ENCODE measurements at places on chromosomes 5 and 9.

GRCh38 chr5:115553082-115553481 lies 8.5 kb upstream of the FEM1C start:
- DNase-seq: no peak

GRCh38 chr5:57626703-57627102 lies 144.1 kb upstream of the ACTBL2 start:
- no peak for DNase-seq

DNA sequence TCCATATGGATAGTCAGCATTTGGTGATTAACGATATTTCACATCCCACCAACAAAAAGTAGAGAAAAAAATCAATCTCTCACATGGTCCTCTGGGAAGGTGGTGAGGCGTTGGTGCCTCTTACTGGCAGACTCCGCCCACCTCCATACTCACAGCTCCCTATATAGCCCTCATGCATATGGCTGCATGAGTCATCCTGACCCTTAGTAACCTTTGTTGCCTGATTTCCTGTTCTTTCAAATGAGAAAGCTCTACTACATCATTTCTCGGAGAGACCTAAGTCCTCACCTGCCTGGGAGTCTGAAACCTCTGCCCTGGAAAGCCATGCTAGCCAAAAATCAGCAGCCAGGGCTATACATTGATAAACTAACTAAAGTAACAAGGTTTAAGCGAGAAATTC lies 33.3 kb upstream of the ABCA1 start:
- DNase-seq: peak; percentile 15

GRCh38 chr5:132777209-132778069 lies at the start of gene SEPTIN8:
TSS of gene SEPTIN8 (minus strand) at chr5:132777239. CDS start at chr5:132777137, 102 bp downstream.
- peak; percentile 34 for DNase-seq

DNA sequence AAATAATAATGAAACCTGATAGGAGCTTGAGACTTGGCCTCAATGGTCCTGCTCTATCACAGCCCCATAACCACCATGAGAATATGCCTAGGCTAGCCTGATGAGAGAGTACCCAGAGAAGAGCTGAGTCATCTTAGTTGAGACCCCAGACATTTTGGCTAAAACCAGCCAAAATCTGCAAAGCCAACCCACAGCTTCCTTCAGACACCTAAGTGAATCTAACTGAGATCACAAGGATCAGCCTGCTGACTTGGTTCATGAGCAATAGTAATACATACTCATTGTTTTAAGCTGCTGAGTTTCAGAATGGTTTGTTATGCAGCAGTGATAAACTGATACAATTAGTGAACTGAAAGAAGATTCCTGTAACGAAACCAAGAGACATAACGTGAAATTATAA lies 473.7 kb upstream of the PTGER4 start:
- no peak for DNase-seq

DNA sequence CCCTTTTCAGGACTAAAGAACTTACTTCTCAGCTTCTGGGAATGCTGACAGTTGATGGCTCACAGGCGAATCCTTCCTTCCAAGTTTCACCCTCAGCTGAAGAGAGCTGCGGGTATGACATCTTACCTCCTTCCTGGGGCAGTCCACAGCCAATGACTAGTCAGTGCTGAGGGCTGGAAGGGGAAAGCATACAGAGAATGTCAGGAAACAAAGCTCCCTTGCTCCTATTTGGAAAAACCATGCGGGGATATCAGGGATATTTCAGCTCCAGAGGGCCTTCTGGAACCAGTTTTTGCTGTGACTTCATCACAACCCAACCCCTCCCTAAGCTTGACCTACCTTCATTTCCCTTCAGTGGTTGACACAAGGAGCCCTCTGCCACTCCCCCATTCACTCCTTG lies 15.7 kb downstream of the FTMT start:
- no peak for DNase-seq

DNA sequence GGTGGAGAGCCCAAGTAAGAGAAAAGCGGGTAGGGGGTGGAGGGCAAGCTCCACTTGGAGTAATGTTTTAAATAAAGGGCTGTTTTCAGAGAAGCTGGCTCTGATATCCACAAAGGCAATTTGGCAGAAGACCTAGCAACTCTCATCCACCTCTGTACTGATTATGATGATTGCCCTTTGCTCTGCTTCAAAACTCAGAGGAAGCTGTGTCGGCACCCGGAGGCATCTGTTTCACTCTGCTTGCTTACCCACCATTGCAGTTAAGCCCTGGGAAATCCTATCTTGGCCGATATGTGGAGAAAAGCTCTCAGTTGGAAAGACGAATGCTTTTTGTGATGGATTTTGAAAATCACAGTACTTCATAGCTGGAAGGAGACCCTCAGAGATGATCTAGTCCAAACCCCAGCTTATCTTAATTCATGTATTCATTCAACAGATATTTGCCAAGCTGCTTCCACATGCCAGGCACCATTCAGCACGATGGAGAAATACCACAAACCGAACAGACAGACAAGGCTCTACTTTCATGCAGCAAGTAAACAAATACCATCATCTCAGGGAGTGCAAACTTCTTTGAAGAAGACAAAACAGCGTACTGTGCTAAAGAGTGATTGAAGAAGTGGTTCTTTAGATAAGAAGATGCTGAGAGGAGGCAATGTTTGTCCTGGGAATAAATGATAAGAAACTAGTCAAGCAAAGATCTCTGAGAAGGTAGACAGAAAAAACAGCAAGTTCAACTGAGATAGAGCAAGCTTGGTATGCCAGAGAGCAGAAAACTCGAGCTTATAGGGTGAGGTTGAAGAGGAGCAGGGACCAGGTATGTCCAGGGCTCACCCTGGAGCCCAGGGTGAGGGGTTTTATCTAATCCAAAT lies 140.4 kb upstream of the SPDL1 start:
- no peak for DNase-seq

GRCh38 chr5:9380109-9380508 lies 165.8 kb downstream of the SEMA5A start:
- no peak for DNase-seq

DNA sequence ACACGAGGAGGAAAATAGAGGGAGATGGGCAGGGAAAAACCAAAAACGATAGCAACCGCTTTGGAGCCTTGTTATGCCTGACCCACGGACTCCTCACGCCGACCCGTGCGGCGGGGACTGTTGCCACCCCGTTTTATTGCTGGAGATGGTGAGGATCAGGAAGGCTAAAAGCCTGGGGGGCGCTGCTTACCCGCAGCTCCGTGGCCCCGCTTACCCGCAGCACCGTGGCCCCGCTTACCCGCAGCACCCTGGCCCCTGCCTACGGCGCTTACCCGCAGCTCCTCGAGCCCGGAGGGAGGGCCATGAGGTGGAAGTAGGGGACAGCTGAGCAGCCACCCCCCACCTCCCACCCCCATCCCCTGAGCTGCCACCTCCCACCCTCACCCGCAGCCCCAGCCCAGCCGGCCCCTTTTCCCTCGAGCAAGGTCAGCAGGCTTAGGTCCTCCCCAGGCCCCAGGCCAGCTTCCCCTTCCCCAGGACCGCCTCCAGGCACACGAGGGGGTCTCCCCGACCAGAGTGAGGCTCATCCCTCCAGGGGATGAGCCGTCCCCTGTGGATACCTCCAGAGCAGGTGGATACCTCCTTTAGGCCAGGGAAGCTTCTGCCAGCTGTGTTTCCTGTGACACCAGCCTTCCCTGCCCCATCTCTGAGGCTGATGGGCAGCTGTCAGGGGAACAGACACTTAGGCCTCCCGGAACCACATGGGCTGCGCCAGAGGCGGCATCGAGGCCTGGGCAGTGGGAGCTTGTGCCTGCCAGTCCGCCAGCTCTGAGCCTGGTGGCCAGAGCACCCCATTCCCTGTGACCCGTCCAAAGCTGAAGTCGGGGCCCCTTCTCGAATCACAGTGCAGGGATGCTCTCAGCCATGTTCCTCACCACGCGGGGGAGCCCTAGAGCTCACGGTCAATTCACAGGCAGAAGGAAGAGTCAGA lies 92.3 kb downstream of the LMX1B start:
- peak; percentile 76 for DNase-seq

- DNase-seq: no peak
Measured at GRCh38 chr5:124725040-124725434, 21.4 kb downstream of the ZNF608 start.

GRCh38 chr5:96692441-96692840 lies 30.3 kb downstream of the CAST start:
- DNase-seq: no peak

GRCh38 chr5:59149271-59149670 lies 566.4 kb downstream of the RAB3C start:
- DNase-seq: no peak

GRCh38 chr9:137221506-137222111 lies 431 bp downstream of the RNF208 start:
- DNase-seq: no peak

DNA sequence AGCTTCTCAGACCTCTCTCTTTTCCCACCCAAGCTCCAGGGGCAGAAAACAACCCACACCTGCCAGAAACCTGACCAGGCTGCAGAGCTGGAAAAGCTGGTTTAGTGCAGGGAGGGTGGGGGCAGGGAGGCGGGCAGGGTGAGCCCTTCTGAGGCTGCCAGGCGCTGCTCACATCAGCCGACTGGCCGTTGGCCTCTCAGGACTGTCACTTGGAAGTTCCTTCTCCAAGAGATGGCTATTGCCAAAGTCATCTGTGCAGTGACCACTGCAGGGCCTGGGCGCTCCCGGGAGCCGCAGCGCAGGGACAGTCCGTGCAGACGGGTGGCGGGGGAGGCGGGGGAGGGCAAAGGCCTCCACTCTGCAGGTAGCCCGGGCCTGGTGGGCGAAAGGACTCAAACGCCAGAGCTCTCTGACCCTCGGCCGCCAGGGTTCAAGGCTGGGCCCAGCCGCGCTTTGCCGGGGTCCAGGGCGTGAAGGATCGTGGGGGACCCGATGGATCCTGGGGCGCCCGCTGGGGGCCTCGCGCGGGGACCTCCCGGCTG lies 205.0 kb upstream of the IER5L start:
- no peak for DNase-seq

DNA sequence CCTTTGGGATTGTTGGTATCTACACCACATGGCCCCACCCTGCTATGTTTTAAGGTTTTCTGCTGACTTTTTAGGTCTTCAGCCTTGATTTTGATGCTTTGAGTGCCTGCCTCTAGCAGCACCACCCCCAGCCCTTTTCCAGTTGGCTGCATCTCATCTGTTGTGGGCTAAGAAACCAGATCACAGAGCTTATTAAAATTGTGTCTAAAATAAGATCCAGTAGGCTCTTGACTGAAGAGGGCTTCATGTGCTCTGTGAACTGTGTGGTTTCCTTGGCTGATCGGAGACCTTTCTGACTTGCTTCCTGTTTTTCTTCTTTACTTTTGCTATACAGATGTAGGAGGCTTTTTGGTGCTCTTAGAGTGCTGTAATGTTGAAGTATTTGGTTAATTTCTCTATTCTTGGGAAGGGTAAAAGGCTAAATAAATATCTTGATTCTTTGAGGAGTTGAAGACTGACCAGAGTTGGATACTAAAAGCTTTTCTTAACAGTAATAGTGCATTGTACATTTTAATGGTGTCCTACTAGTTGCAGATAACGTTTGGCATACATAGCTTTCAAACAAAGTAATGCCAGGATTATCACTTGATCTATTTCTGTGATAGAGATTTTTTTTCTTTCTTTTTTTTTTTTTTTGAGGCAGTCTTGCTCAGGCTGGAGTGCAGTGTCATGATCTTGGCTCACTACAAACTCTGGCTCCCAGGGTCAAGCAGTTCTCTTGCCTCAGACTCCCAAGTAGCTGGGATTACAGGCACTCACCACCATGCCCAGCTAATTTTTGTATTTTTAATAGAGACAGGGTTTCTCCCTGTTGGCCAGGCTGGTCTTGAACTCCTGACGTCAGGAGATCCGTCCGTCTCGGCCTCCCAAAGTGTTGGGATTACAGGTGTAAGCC lies 4.5 kb downstream of the UBE2D2 start:
- peak; percentile 17 for DNase-seq

GRCh38 chr5:142346706-142347105 lies 21.9 kb upstream of the SPRY4 start:
- no peak for DNase-seq

DNA sequence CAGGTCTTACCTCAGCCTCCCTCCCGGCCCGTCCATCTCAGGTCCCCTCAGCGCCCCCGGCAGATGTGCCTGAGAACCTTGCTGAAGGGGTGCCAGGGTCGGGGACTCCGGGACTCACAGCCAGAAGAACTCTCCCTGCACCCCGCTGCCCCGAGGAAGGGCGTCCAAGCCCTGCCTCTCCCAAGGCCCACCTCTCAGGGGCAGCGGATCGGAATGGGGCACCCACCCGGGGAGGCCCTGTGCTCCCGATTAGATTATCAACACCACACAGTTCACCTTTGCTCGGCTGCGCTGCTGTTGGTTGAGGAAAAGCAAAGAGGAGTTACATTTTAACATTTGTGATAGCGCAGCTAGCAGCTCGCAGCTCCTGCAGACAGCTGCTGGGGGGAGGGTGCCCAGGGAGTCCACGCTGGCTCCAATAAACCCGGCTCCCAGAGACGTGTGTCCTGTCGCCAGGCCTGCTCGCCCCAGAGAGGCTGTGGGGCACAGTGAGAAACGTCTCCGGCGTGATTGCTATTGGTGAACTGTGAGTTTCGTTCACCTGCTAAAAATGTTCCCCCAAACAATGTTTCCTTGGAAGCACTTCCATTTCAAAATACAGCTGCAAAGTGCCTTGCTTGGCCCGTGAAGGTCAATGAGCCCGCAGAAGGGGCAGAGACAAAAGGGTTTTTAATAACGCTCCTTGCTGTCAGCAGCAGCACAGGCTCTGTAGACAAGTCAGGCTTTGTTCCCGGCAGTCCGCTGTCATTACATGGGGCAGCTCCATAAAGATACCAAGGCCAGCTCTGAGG lies 18.6 kb upstream of the SLC6A19 start:
- no peak for DNase-seq

GRCh38 chr5:172874647-172875504 lies 40.8 kb downstream of the ERGIC1 start:
- DNase-seq: no peak

DNA sequence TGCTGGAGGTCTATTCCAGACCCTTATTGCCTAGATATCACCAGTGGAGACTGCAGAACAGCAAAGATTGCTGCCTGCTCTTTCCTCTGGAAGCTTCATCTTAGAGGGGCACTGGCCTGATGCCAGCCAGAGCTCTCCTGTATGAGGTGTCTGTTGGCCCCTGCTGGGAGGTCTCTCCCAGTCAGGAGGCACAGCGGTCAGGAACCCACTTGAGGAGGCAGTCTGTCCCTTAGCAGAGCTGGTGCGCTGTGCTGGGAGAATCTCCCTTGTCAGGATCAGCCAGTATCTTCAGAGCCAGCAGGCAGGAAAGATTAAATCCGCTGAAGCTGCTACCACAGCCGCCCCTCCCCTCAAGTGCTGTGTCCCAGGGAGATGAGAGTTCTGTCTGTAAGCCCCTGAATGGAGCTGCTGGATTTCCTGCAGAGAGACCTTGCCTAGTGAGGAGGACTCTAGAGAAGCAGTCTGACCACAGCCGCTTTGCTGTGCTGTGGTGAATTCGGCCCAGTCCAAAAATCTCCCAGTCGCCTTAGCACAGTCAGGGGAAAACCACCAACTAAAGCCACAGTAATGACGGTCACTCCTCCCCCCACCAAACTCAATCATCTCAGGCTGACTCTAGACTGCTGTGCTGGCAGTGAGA lies 124.1 kb downstream of the JAKMIP2 start:
- no peak for DNase-seq

DNA sequence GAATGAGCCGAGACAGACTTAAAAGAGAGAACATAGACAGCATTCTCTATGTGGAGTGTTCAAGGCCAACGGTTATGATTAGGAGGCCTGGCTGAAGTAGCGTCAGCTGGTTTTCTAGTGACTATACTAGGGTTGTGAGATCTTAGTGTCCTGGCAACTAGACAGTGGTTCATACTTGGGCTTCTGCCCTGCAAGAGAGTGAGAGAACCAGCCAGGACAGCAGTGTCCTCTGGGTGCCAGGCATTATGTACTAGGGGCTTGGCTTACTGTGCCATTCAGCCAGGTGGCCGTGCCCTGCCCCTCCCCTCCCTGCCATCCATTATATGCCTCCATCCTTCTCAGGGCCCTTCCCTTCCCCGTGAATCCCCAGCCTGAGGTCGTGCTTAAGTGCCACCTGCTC lies 56.8 kb downstream of the TRIO start:
- no peak for DNase-seq

- peak; percentile 34 for DNase-seq
Measured at GRCh38 chr9:35696520-35697215, 6.9 kb upstream of the TPM2 start.

Measured in stimulated activated CD4-positive, alpha-beta T cell treated with anti-CD3 and anti-CD28 coated beads, Interleukin-1b, Interleukin-23, amount 100 ng/mL, for 4 hours (primary cell).